ENCODE measurements at places on chromosomes 13 and 19. TPM values are rescaled to one million over a fixed set of nuclear protein-coding genes. Genes with fewer than 3 reads are reported as not detected.

WASF3 gene
- polyA plus RNA-seq, result 21.7 TPM

- no peak for DNase-seq
These were observed 219.7 kb upstream of the SPRY2 start for GRCh38 chr13:80560609-80561008.

DNA sequence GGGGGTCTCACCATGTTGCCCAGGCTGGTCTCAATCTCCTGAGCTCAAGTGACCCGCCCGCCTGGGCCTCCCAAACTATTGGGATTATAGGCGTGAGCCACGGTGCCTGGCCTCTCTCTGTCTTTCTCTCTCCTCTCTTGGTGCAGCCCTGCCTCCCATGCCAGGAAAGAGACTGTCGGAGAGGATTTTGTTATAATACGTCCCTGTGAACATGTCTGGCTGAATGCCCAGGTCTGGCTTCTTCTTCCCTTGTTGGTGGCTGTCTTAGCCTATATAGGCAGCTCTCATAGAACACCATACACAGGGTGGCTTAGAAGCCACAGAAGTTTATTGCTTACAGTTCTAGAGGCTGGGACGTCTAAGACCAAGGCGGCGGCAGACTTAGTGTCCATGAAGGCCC, 46.4 kb downstream of the PEX11G start:
- no peak for DNase-seq

GRCh38 chr13:30071969-30072817, 221.8 kb upstream of the UBL3 start:
- DNase-seq, result no peak

GRCh38 chr19:38507551-38508127, 74.1 kb downstream of the RYR1 start:
- no peak for DNase-seq

- no peak for DNase-seq
These were observed 2.4 kb upstream of the FPR1 start for GRCh38 chr19:51754109-51754508.

DNA sequence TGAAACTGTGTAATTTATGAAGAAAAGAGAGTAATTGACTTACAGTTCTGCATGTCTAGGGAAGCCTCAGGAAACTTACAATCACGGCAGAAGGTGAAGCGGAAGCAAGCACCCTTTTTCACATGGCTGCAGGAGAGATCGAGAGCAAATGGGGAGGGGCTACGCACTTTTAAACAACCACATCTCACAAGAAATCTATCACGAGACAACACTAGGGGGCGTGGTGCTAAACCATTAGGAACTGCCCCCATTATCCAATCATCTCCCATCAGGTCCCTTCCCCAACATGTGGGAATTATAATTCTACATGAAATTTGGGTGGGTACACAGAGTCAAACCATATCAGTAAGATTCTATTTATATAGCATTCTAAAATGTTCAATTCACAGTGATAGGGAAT, 114.8 kb upstream of the TRPC4 start:
- DNase-seq, result no peak
